ENCODE measurements at places on chromosomes 5 and 9. TPM values are rescaled to one million over a fixed set of nuclear protein-coding genes. Genes with fewer than 3 reads are reported as not detected.

PCDHA9 gene
- under 0.01 TPM for total RNA-seq

LHX6 gene
- 2.1 TPM for total RNA-seq

OGN gene
- total RNA-seq, result 16.6 TPM

CDC25C gene
- total RNA-seq, result not detected

ADAMTS12 gene
- 6.0 TPM for total RNA-seq

CCDC183 gene
- total RNA-seq, result 2.5 TPM

SLC27A4 gene
- 32.1 TPM for total RNA-seq

CDC14B gene
- 26.9 TPM for total RNA-seq

KCNV2 gene
- not detected for total RNA-seq

OR13C5 gene
- total RNA-seq, result not detected

SOWAHA gene
- 0.17 TPM for total RNA-seq

NME5 gene
- total RNA-seq, result 1.1 TPM

NIPSNAP3A gene
- 27.0 TPM for total RNA-seq

CHSY3 gene
- 2.1 TPM for total RNA-seq

PLCXD3 gene
- 2.0 TPM for total RNA-seq

CFAP77 gene
- total RNA-seq, result not detected

SLC38A9 gene
- 10.0 TPM for total RNA-seq

ALDH1A1 gene
- 83.3 TPM for total RNA-seq

CYLC2 gene
- total RNA-seq, result not detected

F2R gene
- 12.1 TPM for total RNA-seq

SYNPO gene
- 42.0 TPM for total RNA-seq

LHFPL2 gene
- 24.6 TPM for total RNA-seq

PCDHB15 gene
- total RNA-seq, result 4.8 TPM

HSD17B4 gene
- total RNA-seq, result 85.3 TPM

TMC1 gene
- not detected for total RNA-seq
